ENCODE measurements at places on chromosomes 7 and 10.
A peak's percentile ranks its signal among the peaks of the same experiment; 100 is the strongest.

- no peak for DNase-seq
Measured at GRCh38 chr10:103783681-103784080, 71.7 kb downstream of the SH3PXD2A start.

DNA sequence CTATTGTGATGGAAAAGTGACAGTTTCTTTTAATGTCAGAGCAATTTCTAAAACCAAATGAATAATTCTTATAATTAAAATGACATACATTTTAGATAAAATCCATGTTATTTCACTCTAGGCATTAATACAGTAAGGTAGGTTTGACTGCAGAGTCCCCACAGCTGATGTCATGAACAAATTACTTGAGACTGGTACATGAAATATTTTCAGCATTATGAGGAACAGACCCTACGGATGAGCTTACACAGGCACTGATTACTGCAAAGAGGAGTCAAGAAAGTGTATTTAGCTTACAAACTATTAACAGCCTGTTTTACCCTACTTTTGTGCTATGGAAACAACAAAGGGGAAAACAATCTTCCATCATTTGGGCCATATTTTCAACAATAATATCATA lies 8.9 kb downstream of the COL1A2 start:
- no peak for DNase-seq

GRCh38 chr7:129786825-129787563 lies 165.8 kb downstream of the UBE2H start:
- no peak for DNase-seq

- no peak for DNase-seq
Measured at GRCh38 chr10:89593043-89593442, 52.0 kb downstream of the PANK1 start.

- no peak for DNase-seq
Measured at GRCh38 chr10:120950051-120950561, 98.9 kb downstream of the WDR11 start.

GRCh38 chr7:142797391-142798377 lies 26.9 kb downstream of the PRSS2 start:
- DNase-seq: no peak

- DNase-seq: no peak
Measured at GRCh38 chr7:47253650-47254080, 328.2 kb downstream of the TNS3 start.

DNA sequence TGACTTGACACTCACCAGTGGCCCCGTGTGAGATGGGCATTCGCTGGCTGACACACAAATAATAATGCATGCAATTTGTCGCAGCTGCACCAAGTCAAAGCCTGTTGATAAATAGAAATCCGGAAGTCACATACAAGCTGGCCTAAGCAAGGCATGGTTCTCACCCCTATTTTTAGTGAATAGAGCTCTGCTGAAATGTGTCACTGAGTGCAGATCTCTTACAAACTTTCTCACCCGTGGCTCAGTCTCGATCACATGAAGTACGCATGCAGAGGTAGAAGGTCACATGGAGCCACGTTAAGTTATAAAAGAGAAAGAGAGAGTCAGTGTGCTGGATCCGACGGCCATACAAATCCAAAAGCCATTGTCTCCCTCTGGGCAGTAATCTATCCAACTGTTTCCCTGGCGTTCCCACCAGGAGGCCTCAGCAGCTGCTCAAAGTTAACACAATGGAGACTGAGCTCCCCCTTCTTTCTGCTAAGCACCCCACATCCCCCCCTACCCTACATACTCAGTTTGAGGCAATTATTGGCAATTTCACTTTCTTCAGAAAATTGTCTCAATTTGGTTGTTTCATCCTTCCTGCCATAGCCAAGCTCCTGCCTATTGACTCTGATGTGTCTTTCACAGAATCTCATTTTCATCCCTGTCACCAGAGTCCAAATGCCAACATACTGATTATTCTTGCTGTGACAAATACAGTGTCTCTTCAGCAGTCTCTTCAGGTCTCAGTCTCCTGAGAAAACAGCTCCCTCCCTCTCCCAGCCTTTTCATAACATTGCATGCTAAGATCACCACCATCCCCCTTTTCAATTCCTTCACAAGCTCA lies 473.3 kb upstream of the NRP1 start:
- no peak for DNase-seq

DNA sequence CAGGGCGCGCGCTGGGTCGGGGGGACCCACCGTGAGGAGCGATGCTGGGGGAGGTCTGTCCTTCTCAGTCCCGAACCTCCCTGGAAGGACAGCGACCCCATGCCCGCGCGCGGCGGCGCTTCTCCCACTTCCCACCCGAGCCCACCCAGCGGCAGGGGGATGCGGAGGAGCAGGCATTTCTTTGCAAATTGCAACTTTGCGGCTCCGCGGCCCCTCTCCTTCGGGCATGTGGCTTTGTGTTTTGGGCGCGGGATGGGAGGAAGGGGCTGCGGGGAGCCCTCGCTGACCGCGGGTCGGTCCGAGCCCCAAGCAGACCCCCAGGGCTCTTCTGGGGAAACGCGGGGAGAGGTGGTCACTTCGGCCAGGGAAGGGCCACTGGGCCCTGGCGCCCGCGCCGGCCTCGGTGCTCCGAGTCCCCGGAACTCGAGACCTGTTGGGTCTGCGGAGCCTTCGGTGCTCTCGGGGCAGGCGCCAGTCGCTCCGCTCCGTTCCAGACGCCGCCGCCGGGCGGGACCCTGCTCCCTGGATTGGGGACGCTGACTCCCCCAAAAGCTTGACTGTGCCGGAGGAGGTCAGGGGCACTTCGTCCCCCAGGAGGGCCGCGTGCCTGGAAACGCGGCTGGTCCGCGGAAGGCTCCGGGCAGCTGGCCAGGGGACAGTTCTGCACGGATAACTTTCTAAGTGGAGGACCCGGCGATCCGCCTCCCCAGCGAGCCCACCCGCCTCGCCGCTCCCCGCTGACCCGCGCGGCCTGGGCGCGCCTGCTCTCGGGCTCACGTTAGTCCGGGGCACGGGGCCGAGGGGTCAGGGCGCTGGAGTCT lies 164.2 kb upstream of the DPP6 start:
- DNase-seq: no peak

DNA sequence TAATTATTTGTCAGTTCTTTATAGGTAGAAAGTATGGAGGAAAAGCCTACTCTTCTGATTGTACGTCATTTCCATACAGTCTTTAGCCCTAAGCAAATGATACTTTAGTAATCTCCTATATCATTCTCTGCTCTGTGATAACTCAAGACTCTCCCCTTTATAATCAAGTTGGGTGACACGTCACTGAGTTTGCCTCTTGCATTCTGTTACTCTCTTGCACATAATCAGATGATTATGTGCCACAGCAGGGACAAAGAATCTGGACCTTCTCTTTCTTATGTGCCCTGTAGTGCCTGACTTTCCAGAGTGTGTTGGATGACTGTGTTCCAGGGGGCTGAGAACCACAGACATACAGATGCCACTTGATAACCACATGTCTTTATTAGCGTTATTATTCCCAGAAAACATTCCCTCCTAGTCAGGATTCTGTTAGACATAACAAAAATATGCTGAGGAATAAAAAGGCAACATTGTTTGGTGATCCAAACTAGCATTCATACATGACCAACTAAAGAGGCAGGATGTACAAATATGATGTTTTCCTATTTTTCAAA lies 116.4 kb upstream of the HGF start:
- no peak for DNase-seq

- DNase-seq: peak; percentile 14
Measured at GRCh38 chr7:55132890-55133551, 114.2 kb downstream of the EGFR start.

DNA sequence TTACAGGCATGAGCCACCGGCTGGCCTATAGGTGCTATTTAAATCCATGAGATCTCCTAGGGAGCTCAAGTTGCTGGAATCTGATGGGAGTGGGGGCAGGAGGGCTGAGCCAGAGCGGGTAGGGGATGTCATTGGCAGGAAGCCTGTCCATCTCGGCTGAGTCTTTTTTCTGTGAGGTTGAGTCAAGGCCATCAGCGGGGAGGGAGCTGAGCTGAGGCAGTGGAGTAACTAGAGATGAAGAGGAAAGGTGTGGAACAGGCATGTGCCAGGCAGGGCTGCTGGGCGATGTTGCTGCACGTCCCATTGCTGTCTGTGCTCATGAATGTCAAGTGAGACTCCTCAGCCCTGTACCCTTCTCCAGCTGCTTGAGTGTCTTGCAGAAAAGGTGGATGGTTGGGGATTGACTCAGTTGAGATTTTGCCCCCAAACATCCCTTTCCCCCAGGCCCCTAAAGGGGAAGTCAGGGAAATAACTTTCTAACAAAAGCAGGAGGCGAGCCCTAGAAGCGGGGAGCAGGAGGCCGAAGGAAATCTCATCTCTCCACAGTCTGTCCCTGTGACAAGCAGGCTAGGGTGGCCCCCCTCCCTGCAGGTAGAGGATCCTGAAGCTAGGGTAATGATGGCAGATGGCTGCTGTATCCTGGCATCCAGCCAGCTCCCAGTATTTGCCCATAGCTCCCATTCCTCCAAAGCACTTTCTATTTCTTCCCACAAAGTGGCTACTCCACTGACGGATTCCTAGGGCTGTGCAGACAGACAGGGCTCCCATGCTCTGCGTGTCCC lies 5.4 kb downstream of the ATP6V1F start:
- no peak for DNase-seq

GRCh38 chr10:110165239-110165638 lies 42.2 kb upstream of the MXI1 start:
- no peak for DNase-seq

DNA sequence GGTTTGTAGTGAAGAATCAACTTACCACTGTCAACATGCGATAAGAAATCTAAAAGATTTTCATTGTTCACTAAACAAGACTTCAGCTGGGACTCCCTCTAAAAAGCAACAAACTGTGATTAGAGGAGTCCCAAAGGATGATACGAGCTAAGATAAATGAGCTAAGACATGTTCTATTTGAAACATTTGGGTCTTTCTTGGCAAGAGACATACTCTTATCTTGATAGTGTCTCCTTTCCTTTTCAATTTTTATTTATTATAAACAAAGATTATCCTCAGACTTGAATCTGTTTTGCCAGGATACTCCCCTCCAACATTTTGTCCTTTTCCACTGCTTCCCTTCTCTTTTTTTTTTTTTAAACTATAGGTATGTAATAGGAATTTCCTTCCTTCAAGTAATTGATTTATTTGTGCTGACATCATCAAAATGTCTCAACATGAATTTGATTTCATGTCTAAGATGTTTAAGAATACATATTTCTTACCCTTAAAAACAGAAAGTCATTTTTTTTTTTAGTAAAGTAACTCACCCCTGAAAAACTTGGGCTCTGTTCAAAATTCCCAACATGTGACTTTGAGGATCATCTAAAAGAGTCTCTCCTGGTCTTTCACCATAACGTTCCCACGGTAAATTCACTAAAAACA lies 158.4 kb upstream of the NRP1 start:
- DNase-seq: no peak

- DNase-seq: no peak
Measured at GRCh38 chr10:52312942-52313255, 1.2 kb upstream of the DKK1 start.

- no peak for DNase-seq
Measured at GRCh38 chr7:6179620-6180343, 92.6 kb downstream of the CYTH3 start.

DNA sequence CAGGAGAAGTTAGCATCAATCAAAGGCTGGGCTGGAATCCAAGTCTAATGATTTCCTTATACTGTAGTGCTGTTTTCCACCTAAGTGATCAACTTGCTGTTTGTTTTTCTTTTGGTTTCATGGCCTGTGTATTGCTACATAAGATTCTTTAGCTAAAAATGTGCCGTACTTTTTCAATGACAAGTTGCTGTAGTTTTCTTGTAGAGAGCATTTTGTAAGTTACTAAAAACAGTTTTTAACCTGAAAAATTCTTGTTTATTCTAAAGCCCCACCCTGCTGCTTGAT lies 1.3 kb downstream of the HELLS start:
- DNase-seq: no peak

All from liver (tissue), 10 donors.